ENCODE measurements at places on chromosomes 12 and 14.
A peak's percentile ranks its signal among the peaks of the same experiment; 100 is the strongest.

DNA sequence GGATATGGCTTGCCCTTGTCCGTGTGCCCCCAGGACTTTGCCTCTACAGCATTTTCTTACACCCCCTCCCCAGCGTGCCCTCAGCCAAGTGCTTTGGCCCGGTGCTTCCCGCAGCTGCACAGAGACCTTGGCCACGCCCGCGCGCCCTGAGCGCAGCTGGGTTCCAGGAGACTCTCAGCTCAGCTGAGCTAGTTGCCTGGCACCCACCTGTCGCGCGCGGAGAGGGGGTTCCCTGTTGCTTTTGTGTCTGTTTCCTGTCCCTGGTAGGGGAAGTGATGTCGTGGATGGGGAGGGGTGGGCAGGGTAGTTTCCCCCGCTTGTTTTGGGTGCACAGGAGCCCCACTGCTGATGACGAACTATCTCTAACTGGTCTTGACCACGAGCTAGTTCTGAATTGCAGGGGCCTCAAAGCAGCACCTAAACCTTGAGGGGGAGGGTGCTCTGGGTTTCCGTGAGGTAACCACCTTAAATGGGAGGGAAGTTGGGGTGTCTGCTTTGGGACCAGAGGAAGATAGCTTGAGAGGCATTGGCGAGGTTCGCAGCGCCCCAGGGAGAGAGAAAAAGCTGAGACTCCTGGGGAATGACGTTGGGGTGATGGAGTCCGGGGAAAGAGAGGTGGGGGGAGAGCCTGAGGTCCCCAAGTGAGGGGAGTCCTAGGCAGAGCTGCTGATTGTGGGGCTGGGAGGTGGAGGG is 1.5 kb downstream of the DIO3 start:
- no peak for DNase-seq

- DNase-seq = no peak
Observed at GRCh38 chr12:110647631-110648040, 33.7 kb downstream of the TCTN1 start.

DNA sequence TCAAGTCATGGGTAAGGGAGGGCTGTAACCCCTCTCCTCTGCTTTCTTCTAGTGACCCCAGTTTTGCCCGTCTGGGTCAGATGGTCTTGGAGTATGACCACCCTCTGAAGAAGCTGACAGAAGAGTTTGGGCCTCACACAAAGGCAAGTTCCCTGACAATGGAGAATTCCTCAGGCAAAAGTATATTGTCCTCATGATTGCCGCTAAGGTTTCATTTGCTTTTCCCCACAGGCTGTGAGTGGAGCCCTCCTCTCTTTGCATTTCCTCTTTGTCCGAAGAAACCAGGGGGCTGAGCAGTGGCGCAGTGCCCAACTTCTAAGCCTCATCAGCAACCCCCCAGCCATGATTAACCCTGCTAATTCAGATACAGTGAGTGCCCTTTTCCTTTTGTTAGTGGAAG is 12.1 kb downstream of the NCKAP1L start:
- DNase-seq = no peak

- no peak for DNase-seq
Observed at GRCh38 chr14:45144658-45145057, 8.9 kb downstream of the FANCM start.

- DNase-seq = no peak
Observed at GRCh38 chr12:40989785-40990184, 198.3 kb upstream of the PDZRN4 start.

GRCh38 chr14:103451401-103451800 is 66.2 kb downstream of the MARK3 start:
- DNase-seq = no peak

DNA sequence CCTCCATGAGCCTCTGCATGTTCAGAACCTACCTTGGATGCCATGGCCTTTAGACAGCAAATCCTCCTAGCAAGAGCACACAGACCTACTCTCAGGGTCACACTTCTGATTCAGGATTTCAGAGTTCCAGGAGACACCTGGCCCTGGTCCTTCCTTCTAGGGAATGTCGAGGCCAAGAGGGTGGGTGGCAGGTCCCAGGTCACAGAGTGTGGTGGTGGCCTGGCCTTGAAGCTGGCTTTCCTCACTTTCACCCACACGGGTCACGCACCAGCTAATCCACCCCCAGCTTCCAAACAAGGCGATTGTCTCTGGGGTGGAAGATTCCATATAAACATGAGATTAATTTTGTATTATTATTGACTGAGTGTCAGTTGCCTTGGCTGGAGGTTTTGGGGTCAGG is 328.3 kb upstream of the RTL1 start:
- no peak for DNase-seq

GRCh38 chr14:29240066-29240465 is 473.5 kb downstream of the FOXG1 start:
- DNase-seq = no peak

- no peak for DNase-seq
Observed at GRCh38 chr12:30826276-30826675, 71.5 kb upstream of the CAPRIN2 start.

GRCh38 chr14:55899531-55899930 is 218.7 kb upstream of the PELI2 start:
- DNase-seq = no peak

DNA sequence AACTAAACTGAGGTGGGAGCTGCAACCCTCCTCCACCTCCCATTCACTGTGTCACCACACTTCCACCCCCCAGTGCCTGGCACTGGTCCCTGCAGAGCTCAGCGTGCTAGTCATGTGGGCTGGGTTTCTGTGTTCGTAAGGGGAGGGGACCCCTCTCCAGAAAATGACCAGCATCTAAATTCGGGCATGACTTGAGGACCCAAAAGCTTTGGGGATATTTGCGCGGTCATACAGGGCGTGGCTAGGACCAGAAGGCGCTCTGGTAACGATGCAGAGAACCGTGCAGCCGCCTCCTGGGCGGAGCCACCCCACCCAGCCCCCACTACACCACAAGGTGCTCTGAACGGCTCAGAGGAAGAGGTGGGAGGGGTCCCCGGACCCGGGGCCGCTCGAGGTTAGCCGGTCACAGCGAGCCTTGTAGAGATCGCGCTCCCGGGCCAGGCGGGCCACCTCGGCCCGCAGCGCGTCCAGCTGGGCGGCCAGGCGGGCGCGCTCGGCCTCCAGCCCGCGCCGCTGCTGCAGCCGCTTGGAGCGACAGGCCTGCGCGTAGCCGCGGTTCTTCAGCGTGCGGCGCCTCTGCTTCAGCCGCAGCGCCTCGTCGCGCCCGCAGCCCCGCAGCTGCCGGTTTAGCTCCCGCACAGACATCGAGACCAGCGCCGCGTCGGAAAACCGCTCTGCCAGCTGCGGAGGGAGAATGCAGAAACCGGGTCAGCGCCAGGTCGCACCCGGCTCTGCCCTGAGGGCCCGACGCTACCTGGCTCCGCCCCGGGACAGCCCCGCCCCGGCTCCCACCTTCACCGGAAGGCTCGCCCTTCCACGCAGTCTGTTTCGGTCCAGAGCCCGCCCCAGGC is 9.8 kb downstream of the CPNE6 start:
- DNase-seq = peak; percentile 88

- peak; percentile 89 for DNase-seq
Observed at GRCh38 chr14:105019861-105020814, 745 bp downstream of the CDCA4 start.

DNA sequence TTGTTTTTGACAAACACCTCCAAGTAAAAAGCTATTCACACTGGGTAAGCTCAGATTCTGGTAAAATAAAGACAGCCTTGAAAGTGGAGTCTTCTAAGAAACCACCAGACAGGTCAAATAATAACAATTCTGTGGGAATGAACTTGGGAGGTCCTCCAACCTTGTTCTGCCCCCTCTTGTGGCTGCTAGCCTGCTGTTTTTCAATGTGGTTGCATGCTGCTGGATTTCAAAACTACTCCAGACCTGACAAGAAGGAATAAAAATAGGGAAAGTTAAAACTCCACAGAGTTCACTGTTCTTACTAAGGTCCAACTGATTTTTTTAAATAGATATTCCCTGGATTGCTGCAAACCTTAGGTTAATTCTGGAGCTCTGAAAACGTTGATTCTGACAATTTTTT is 32.2 kb upstream of the RIN3 start:
- no peak for DNase-seq

DNA sequence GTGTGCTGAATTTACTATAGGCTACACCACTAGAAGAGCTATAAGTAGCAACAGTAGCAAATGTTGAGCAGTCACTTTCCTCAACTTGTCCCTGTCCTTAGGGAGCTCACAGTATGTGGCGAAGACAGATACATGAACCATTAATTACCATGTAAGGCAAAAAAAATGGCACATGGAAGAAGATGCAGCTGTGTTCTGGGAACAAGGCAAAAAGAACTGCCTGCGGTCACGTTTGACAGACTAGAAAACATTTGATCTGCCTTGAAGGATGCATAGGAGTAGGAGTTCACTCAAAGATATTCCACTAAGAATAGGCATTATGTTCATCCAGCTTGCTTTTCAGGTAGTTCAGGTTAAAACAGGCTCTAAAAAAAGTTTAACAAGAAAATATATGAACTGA is 46.5 kb upstream of the IFNG-AS1 start:
- DNase-seq = no peak

DNA sequence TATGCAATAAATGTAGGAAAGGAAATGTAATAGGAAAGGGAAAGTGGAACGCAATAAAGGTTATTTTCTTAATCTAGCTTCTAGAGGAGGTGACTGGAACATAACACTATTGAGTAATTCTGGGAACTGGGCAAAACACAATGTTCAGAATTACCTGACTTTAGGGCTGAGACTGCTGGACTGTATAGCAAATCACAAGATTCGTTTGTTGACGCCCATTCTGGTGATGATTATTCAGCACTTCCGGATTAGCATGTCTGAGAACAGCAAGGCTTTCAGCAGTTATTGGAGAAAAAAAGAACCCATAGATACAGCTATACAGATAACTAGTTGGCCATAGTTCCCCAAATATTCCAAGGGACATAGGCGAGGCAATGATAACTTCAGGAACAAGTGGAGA is 2.3 kb upstream of the KLRD1 start:
- DNase-seq = no peak

DNA sequence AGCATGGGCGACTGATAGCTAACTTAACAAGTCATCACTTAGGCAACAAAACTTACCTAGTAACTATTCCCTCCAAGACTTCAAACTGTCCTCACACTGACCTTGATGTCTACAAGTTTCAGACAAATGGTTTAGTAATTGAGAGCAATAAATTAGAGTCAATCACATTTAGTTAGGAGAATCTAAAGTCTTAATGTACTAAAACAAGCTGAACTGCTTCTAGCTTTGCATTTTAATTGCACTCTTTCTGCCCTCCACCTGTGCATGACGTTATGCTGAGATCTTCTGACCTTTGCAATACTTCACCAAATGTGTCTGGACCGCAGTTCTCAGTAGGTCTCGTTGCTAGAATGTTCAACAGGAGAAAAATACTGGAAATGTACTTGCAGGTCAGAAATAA is 158.0 kb downstream of the PIK3C2G start:
- DNase-seq = no peak

DNA sequence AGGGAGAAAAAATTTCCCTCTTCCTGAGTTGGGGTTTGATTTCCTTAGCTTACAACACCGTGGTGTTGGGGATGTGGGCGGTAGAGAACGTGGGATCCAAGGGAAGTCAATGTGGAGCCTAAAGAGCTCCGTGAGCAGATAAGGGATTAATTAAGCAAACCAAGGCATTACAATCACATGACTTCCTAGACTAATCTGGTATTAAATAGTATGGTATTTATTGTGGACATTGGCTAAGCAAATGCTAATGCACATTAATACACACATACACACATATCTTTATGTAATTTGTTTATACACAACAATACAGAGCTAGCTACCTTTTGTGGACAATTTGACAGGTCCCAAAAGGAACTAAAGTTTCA is 791 bp upstream of the RNF41 start:
- DNase-seq = no peak

DNA sequence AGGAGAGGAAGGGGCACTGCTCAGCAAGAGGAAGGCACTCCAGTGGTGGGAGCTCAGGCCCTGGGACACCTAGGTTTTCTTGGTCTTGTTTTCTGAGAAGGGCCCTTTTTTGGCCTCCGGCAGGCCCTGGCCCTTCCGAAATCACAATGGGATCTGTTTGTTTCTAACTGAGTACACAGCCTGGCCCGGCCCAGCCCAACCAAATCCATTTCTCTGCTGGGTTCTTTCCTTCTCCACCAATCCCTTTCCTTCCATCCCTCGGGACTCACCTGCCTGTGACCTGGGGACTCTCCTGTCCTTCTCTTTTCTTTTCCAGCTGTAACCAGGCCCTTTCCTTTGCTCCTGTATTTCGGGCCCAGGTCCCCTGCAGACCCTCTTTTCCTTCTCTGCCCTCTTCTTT is 18.6 kb downstream of the TEAD4 start:
- DNase-seq = no peak

GRCh38 chr14:33686856-33687255 is 264.0 kb downstream of the EGLN3 start:
- DNase-seq = no peak

DNA sequence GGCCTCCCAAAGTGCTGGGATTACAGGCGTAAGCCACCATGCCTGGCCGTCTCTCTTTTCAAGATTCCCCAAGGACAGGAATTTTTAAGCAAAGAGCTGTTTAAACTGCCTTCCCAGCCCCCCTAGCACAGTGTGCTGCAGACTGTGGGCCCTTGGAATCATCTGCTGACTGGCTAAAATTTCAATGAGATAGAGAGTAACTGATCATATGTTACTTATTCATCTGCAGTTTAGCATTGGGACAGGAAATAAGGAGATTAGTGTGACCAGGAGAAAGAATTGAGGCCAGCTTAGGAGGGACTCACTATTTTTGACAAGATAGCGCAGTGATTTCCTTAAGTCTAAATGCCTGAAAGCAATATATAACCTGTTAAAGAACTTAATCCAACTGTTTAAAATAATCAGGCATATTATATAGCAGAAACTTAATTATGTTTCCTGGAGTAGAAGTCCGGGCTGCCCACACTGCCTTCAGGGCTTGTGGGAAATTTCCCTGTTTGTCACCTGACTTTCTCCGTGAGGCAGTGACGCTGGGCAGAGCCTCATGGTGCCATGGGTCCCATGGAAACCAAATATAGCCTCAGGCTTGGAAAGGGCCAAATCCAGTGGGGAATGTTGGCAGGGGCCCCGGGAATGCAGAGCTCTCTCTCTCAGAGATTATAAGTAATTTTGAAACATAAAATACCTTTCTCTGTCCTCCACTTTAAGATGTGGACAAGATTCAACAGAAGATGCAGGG is 22.8 kb upstream of the CEBPE start:
- no peak for DNase-seq

DNA sequence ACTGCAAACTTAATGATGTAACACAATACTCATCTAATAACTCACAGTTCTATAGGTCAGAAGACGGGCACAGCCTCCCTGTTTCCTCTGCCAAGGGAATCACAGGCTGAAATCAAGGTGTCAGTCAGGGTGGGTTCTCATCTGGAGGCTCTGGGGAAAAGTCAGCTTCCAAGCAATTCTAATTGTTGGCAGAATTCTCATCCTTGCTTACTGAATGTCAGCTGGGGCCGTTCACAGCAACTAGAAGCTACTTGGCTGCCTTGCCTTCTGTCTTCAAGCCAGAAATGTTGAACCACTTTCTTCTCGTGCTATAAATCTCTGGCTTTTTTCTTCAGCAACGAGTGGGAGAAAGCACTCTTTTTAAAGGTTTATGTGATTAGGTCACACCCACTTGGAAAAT is 80.1 kb upstream of the PDZRN4 start:
- DNase-seq = no peak

- no peak for DNase-seq
Observed at GRCh38 chr12:3432868-3433267, 58.1 kb upstream of the PRMT8 start.

- DNase-seq = no peak
Observed at GRCh38 chr14:21558703-21559170, 21.1 kb downstream of the OR10G3 start.
